ENCODE measurements at places on chromosomes 6 and 20.

DNA sequence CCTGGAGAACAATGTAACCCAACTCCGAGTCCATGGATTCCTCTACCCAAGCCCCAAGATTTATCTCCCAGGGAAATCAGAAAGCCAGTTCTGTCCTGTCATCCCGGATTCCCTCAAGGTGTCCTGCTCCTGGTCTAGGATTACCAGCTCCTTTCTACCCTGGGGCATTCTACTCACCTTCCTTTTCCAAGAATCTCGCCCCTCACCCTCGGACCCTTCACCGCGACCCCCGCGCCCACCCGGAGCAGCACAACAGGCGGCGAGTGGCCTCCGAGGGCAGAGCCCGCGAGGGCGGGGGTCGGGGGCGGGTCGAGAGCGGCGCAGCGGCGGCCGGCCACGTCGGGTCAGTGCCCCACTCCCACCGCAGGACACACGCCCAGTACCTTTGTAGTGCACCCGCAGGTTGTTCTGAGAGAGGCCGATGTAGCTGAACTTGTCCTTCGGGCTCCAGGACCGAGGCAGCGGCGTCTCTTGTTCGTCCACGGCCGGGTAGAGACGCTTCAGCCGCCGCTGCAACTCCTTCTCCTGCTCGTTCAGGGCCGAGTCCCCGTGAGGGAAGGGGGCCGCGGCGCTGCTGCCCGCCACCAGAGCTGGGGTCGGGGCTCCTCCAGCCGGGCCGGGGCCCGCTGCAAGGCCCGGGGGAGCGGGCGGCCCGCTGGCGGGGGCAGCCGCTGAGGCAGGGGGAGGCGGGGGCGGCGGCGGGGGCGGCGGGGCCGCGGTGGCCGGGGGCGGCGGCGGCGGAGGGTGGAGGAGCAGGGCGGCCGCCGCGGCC lies 897 bp downstream of the RANBP9 start:
- peak; percentile 85 for DNase-seq

DNA sequence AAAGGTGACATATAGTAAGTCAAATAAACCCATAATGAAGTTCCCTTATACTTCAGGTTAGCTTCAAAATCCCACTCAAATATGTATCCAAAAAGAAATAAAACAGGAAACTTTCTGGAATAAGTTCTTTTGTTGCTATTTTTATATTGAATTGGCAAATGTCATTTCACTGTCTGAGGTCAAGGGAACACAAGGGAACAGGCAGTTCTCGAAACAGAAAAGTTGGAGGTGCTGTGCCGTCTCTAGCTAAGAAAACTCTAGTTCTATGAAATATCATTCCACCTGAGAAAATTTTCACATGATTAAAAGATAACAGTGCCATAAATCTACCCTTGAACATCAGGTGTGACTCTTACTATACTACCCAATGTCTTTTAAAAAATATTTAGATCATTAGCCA lies 358.5 kb downstream of the PRKN start:
- no peak for DNase-seq

GRCh38 chr6:138891255-138891986 lies 95.5 kb downstream of the ECT2L start:
- DNase-seq, result no peak

DNA sequence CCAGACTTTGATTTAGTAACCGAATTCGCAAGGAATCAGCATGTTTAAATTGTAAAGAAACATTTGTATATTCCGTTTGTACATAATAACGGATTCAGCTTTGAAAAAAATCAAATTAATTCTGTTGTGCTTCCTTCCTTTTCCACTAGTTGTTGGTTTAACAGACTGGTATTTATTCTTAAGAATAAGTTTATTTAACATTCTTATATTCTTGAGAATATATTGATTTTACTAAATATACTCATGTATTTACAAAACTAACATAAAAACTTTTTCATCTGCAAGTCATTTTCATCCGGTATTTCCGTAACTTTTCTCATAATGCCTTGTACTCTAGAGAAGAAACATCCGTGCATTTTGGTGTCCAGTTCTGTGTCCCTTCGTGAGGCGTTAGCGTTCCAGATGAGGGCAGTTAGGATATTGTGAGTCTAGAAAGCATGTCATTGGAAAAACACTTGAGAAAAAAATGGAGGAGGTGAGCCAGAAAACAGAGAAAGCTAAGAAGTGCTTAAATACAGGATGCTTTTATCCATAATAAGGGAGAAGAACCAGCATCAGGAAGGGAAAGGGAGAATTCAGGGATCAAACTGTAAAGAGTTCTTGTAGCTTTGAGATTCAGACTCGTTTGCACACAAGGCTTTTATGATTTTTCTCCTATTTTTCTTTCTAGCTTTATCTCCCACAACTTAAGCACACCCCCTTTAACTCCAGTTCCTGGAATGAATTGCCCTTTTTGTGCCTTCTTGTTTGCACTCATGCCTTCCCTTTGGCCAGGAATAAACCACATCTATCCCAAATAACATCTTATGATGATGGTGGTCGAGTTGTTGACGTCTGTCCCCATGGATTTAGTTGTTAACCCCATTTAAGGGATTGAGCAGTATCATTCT lies 1.8 kb downstream of the WRNIP1 start:
- DNase-seq, result no peak

DNA sequence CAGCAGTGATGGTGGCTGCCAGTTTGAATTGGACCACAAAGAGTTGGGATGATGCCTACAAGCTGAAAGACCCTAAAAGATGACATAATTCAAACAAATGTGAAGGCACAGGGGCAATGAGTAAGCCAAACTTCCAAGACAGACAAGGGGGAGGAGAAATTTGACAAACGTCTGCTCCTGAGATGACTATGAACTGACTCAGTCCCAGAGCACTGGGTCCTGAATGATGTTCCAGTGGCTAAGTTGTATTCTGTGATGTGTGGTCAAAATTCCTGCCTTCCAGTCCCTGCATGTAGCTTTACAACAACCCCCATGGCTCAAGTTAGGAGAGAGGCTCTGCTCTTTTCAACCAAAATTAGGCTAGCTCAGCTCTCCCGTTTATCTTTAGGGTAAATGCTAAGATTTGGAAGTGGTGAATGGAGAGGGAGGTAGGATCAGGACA lies 86.1 kb upstream of the SIRPA start:
- DNase-seq, result no peak

DNA sequence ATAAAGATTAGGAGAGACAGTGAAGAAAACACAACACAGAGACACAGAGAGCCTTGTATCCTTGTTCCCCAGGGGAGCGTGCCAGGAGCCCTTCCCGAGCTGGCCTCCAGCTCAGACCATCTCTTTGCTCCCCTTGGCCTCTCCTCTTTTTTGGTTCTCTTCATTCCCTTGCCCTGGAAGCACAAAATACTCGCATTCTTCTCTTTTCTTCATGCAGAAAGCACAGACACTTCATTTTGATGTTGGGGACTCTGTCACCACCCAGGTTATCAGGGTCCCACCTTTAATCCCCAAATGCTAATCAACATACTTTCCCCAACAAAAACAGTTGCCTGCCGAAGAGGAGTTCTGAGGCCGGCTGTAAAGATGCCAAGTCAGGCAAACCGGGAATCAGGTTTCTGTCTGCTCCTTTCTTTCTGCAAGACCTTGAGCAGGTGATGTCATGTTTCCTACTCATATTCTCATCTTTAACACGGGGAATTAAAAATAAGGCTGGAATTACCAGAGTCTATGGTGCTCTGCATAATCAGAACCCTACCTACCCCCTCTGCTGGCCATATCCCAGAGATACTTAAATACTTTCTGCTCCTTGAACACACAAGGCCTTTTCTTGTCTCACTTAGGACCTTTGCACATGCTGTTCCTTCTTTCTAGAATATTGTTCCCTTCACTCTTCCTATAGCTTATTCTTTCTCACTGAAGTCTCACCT lies 21.7 kb downstream of the TGM6 start:
- peak; percentile 24 for DNase-seq

DNA sequence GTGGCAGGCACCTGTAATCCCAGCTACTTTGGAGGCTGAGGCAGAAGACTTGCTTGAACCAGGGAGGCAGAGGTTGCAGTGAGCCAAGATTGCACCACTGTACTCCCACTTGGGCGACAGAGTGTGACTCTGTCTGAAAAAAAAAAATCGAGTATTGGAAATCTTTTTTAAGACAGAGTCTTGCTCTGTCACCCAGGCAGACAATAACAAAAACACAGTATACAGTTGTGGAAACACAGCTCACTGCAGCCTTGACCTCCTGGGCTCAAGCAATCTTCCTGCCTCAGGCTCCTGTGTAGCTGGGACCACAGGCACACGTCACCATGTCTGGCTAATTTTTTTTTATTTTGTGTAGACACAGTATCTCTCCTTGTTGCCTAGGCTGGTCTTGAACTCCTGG lies 15.0 kb downstream of the NANP start:
- no peak for DNase-seq

DNA sequence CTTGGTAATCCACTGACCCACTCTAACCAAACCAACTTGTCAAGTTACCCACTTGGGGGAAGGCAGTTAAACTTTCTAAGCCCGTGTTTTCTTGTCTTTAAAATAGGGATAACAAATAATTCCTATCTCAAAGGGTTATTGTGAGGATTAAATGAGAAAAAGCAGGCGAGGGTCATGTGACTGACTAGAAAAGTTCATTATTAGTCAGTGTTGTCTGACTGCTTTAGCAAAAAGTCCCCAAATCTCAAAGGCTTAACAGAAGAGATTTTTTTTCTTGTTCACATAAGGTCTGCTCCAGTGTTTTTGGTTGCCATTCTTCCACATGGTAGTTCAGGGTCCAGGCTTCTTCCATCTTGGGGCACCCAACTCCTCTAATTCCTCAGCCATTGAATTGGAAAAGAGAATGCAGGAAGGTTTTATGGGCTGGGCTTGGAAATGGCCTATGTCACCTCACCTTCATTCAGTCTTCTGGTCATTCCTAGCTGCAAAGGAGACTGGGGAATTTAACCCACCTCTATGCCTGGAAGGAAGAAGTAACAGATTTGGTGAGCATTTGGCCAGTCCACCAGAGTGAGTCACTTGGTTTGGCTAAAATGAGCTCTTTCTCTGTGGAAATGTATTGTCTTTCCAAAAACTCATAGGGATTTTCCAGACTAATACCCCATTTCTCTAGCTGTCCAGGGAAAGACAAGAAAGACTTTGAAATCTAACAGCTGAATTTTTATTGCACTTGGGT lies 77.0 kb downstream of the CAP2 start:
- DNase-seq, result no peak

DNA sequence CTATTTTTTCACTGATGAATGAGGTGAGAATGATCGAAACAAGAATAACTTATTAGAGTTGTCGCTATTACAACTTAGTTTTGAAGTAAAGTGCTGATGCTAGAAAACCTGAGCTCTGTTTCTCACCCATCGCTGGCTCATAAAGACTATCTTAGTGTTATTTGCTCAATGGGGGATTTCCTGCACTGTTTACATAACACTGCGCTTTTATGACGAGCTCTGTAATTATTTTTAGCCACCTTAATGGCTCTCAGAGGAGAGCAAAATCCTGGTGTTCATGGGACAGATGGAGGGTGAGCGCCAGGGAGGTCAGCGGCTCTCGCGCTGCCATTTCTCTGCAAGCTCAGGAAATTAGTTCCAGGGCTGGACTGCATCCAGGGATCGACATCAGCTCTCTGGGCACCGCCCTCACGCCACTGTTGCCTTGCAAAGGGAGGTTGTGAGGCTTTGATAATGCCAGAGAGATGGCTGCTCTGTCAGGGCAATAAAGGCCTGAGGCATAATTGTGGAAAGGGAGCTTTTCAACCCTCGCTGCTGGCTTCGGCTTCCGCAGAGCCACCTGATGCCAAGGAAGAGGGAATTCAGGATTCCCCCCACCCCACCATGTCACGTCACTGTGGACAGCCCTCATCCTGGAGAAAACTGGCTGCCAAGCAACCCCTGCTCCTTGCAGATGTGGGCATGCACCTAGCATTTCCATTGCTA lies 72.0 kb downstream of the DACT2 start:
- DNase-seq, result peak; percentile 59

DNA sequence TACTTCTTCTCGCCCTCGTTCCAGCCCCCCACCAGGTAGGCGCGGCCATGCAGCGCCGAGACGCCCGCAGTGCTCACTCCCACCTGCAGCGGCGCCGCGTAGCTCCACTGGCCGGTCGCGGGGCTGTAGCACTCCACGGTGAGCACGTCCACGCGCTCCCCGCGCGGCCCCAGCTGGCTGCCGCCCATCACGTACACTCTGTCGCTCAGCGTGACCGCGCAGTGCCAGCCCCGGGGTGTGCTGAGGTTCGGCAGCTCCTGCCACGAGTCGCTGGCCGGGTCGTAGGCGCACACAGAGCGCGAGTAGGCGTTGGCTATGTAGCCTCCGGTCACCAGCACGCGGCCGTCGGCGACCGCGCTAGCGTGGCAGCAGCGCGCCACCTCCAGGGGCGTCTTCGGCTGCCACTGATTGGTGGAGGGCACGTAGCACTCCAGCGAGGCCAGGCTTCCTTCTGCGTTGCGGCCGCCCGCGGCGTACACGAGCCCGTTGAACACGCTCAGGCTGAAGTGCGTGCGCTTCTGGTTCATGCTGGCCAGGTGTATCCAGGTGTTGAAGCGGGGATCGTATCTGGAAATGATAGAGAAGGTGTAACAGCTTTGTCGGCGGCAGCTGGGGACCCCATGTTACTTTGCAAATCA lies 13.7 kb downstream of the KLHL31 start:
- DNase-seq, result peak; percentile 87

GRCh38 chr6:91538622-91539021 lies 951.8 kb upstream of the MAP3K7 start:
- no peak for DNase-seq

DNA sequence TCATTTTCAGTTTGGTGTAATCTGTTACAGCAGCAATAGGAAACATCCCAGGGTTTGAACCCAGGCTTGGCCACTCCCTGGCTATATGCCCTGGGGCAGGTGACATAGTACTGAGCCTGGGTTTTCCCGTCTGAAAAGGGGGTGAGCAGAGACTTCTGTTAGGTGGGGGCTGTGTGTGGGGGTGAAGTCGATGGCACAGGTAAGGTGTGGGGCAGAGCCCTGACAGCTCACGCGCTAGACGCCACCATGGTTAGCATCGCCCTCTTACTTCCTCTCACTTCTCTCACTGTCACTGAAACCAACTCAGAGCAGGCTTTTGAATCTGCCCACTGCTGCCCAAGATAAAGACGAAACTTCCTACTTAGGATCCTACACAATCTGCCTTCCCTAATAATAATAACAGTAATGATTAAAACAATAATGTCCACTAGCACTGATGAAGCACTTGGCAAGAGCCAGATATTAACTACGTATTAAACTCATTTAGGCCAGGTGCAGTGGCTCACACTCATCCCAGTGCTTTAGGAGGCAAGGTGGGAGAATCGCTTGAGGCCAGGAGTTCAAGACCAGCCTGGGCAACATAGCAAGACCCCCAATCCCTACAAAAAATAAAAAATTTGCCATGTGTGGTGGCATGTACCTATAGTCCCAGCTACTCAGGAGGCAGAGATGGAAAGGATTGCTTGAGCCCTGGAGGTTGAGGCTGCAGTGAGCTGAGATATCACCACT lies 117.9 kb upstream of the PTPN1 start:
- DNase-seq, result no peak

Data from eye (tissue), 1 donor.